ENCODE measurements at places on chromosomes 1 and 21.

GRCh38 chr1:244496186-244496585 lies 35.1 kb downstream of the CATSPERE start:
- no peak for DNase-seq

DNA sequence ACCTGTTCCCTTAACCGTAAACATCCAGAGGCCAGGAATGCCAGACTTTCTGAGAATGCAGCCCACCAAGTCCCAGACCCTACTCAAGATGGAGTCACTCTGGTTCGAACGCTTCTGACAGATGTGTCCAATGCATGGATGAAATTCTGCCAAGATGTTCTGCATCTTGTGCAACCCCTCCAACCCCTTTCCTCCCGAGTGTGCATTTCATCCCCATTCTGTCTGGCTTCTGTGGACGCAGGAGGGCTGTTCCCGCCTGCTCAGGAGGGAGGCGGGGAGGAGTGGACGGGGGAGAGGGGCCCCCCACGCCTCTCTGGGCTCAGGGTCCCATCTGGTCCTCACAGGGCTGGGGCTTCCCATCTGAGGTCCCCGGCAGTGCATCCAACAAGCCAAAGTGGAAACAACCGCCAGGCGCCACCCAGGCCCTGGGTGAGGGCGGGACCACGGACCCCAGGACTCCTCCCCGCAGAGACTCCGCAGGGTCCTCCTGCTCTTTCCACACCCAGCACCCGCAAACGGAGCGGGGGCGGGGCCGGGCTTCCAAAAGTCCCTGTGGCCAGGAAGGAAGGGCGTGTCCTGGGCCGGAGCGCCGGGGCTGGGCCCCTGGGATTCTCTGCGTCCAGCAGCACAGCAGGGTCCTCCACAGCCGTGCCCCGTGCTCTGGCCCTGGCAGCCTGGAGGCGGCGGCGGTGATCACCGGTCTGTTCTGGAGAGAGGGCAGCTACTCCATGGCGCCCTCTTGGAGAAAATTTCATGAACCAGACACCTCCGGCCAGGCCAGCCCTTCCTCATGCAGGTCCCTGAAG lies 27.8 kb upstream of the SUMO3 start:
- peak; percentile 83 for DNase-seq

DNA sequence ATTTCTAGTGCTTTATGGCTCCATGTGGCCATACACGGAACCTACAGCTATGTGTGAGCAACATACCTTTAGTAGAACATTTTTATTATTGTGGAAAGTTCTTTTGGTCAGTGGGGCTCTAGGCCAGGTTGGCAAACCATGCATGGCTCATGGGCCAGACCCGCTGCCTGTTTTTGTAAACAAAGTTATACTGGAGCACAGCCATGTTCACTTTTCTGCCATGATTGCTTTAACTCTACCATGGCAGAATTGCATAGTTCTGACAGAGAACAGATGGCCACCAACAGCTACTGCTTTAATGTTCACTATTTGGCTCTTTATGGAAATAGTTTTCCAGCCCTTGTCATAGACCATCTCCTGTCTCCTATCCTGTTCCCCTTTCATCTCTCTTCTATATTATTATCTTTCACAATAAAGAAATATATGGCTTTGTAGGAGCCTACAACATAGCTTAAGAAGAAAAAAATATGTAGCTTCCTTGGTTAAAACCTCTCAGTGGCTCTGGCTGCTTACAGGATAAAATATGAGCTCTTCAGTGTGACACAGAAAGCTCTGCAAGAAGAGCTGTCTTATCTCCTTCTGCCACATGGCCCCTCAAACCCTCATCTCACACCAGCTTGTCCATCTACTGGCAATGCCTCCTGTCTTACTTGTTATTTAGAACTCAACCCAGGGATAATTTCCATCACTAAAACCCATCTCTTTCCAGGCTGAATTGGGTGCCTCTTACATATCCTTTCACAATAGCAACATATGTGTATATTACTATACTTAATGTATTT lies 54.6 kb upstream of the RWDD3 start:
- DNase-seq = no peak

- no peak for DNase-seq
These were observed 398.9 kb downstream of the MATN1 start for GRCh38 chr1:30324251-30325084.

DNA sequence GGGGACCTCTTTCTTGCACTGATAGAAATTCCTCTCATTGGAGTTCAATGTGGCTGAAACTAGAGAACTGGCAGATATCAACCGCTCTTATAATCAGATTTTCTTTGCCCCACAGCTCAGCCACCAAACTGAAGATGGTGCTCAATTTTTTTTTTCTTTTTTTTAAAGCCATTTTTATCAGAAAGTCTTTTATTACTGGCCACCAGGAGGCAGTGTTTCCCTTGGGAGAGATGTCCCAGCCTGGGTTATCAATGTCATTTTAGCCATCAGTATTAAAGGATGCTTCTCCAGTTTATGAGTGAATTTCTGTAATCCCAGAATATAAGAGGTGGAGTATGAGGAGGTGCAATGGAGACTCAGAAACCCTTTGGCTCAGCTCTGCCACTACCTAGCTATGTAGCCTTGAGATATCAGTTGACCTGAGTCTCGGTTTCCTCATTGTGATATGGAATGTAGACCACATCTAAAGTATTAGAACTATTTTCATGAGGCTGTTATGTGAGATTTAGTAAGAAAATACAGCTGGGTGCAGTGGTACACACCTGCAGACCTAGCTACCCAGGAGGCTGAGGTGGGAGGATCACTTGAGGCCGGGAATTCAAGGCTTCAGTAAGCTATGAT lies 27.6 kb downstream of the CD244 start:
- DNase-seq = no peak

DNA sequence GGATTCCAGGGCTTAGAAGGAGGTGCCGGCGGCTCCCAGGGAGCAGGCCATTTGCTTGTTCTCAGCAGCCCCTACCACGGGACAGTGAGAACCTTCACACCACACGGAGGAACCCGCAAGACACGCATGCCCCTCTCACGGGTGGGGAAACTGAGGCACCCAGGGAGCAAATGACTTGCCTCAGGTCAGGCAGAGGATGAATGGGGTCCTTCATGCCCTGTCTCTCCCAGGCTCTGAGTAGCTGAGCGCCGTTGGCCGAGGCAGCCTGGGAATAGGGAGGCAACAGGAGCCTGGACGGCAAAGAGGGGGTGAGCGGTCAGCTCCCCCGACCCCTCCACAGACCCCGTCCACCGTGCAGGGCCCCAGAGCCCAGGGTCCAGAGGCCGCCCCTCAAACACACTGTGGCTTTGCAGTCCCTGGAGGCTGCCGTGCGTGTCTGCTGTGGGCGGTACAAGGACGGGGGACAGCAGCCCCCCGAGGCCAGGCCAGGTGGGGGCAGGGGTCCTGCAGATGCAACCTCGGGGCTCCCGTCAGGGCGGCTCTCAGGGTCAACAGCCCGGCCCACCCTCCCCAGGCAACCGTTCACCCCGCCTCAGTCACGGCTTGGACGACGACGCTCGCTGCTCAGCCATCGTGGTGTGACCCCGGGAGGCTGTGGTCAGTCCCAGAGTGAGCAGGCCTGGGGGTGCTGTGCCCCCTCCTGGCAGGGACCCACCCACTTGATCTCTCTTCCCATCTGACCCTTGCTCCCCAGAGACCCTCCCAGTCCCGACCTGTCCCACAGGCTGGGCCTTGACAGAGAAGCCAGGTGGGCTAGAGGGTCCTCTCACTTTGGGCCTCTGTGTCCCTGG lies 15.8 kb upstream of the COL6A2 start:
- no peak for DNase-seq

DNA sequence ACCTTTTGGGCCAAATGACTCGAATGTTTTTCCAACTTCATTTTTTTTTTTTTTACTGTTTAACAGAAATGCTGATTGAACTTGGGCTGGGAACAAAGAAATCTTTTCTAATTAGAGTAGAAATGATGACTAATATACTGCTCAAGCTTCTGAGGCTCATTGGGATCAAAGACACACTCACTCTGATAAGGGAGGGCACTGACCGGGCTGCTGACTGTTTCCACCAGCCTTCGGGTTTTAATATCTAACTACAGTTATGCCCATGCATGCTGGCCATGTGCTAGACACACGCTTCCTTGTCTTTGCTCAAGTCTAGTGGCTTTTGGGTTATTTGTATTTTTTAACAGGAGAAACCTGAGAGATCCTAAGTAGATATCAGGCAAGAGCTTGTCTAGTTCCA lies 16.8 kb downstream of the ZBTB18 start:
- no peak for DNase-seq

- no peak for DNase-seq
These were observed 43.8 kb downstream of the RUNX3 start for GRCh38 chr1:24886241-24886640.

- peak; percentile 88 for DNase-seq
These were observed 1.1 kb downstream of the NMNAT2 start for GRCh38 chr1:183416850-183417771.

- DNase-seq = no peak
These were observed 71.0 kb downstream of the NENF start for GRCh38 chr1:212503714-212504113.

DNA sequence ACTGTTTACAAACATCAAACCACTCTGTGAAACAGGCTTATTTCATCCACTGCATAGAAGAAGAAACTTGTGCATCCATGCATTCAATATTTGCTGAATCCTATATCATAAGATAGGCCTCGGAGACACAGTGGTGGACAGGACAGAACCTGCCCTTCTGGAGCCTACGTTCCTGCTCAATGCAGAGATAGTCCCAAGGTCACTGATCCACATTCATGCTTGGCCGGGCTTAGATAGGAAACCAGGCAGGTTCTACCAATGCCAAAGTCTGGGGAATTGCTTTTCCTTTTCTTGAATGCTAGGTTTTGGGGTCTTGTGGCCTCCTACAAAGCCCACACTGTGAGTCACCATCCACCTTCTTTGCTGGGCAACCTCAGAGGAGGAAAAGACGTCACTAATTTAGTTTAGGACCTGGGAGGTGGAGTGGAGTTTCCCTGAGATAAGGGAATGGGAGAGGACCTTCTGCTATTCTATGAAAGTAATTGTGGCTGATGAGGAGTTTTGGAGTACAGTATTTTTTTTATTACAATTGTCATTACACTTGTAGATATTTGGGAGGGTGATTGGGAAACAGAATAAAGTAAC lies 99.7 kb upstream of the CD34 start:
- no peak for DNase-seq

GRCh38 chr1:45304311-45305081 lies 22.2 kb upstream of the HPDL start:
- DNase-seq = no peak

DNA sequence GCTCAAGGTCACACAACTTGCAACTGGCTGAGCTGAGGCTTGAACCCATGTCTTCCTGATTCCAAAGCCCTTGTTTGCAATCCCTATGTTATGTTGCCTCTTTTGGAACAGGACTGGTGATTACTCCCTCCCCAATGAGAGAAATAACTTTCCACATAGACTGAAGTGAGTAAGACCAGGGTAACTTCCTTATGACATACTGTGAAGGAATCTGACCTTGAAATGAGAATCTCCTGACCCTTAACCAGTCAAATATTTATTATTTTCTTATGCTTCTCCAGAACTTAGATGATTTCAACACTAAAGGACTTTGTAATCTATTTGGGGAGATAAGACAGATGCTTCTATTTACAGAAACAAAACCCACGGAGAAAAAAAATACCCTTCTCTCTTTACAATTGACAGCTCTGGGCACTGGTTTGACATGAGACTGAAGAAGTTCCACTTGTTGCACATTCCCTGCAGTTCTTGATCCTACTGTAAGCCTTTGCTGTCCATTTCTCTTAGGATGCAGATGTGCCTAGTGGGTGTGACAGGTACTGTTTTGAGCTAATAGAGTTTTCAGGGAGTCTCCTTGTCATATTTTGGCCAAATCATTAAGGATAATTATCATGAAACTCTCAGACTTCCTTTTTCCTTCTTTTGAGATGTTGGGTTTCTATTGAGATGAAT lies 3.9 kb upstream of the RPTN start:
- no peak for DNase-seq

GRCh38 chr1:2379733-2380404 lies 11.5 kb downstream of the MORN1 start:
- no peak for DNase-seq

DNA sequence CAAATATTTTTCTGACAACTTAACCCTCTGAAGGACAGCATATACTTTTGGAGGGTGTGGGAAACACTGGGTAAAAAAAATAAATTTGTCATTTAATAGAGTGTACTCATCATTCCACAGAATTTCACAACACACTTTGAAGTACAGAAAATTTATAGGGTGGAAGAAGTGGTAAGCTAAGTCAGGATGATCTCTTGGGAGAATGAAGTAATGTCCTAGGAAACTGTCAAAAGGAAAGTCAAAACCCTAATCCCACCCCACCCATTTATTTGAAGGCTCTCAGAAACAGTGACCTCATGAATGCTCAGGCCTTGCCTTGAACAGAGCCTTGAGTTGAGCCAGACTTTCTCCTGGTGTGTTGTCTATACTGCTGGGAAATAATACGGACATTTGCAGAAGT lies 7.3 kb upstream of the UAP1 start:
- DNase-seq = no peak

GRCh38 chr21:34614628-34615486 lies at the start of gene RCAN1:
TSS of gene RCAN1 (minus strand) at chr21:34615113. CDS start at chr21:34615011, 102 bp downstream.
- DNase-seq = peak; percentile 87

DNA sequence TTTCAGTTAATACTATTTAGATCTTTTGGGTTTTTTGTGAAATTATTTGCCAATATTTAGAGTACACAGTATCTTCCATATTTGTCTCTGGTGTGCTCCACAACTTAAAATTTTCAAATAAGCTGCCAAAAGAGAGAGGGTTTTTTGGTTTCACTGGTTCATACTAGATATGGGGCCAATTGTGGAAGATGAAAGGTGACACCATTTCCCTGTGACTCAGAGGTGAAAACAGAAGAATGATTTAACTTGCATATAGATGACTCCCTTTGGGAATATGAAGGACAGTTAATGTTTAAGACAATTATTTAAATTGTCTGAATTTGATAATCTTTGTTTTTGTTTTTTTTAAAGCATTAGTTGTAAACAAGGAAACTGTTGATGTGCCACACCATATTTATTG lies 37.5 kb downstream of the IVNS1ABP start:
- no peak for DNase-seq

DNA sequence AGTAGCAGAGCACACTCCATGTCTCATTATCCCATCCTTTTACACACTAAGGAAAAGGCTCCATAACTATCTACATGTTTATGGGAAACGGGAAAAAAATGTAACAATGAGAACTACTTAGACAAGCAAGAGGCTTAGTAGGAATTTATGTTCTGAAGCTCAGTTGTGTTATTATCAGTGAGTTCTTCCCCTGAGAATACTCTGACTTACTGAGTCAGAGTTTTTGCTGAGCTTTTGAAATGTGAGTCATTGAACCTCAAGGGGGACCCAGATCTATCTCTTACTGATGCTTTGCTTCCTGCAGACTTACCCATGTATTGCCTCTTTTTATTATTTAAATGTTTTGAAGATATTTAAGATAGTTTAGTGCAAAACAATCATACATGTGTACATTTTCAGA lies 20.1 kb downstream of the CFHR5 start:
- no peak for DNase-seq

- DNase-seq = no peak
These were observed 33.8 kb downstream of the OR10J1 start for GRCh38 chr1:159473335-159473734.

DNA sequence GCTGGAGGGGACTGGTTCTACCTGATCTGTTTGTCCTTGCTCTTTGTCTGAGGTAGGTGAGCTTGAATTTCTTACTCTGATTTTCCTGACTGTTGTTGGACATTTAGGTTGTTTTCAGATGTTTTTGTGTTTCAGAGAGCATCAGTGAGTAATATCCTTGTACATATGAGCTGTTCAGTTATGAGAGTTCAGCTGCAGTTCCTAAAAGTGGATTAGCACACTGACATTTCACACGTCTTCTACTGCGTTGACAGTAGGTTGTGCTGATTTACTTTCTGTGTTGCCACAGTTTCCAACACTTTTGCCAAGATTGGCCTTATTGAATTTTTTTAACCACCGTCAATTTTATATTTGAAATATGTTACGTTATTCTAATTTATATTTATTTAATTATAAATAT lies 27.7 kb downstream of the CXADR start:
- no peak for DNase-seq
